ENCODE measurements at places on chromosomes 7 and 10.

GRCh38 chr7:142153400-142153799 lies 41.9 kb downstream of the MGAM2 start:
- H3K4me3 ChIP-seq = no peak overlapping the region
- H3K27me3 ChIP-seq = no peaks in the 10 kb centered on the region
- DNase-seq = peak; percentile 20
- H3K36me3 ChIP-seq = no peaks in the 10 kb centered on the region
- no peaks in the 10 kb centered on the region for H3K4me1 ChIP-seq

- no peak overlapping the region for H3K4me3 ChIP-seq
- H3K4me1 ChIP-seq = no peaks in the 10 kb centered on the region
- H3K27ac ChIP-seq = peak overlapping the region; percentile 40
- DNase-seq = no peak
- no peaks in the 10 kb centered on the region for H3K27me3 ChIP-seq
Observed at GRCh38 chr10:103834436-103835095, 20.8 kb downstream of the SH3PXD2A start.

DNA sequence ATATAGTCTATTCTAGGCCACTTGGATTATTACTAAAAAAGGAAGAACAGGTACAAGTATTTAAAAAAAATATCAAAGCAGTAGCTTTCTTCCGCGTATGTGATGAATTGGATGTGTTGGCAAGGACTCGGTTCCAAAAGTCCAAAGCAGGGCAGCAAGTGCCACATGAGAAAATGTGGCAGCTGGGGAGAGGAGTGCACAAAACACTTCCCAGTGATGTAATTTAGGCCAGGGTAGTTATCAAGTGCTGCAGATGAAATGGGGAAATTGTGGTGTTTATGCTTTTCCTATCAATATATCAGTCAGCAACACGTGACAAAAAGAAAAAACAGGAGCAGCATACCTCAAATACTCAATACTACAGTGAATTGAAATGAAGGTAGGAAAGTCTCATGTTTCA lies 7.0 kb downstream of the RHOBTB1 start:
- DNase-seq = peak; percentile 31
- peaks cover 33% of the 10 kb centered on the region for H3K4me1 ChIP-seq
- peak overlapping the region; percentile 57 for H3K27ac ChIP-seq
- no peaks in the 10 kb centered on the region for H3K27me3 ChIP-seq
- H3K36me3 ChIP-seq = no peaks in the 10 kb centered on the region

DNA sequence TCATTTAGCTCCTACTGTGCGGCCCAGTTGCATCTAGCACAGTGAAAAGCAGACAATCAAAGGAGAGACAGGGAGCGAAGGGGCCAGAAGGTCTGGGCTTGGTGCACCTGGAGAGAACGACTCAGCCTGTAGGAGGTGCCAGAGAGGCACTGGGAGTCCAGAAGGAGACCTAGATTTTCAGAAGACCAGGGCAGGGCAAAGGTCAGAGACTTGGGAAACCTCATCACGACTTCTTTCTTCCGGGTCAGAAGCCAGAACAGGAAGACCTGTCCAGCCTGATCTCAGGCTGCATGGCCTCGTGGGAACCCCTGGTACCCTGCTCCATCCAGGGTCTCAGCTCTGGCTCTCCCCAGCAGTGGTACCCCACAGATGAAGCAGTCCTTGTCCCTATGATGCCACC lies 5.2 kb downstream of the AGAP3 start:
- no peak for DNase-seq
- H3K27me3 ChIP-seq = no peaks in the 10 kb centered on the region
- no peak overlapping the region for H3K27ac ChIP-seq
- H3K4me3 ChIP-seq = no peak overlapping the region
- no peaks in the 10 kb centered on the region for H3K4me1 ChIP-seq
- no peaks in the 10 kb centered on the region for H3K36me3 ChIP-seq

DNA sequence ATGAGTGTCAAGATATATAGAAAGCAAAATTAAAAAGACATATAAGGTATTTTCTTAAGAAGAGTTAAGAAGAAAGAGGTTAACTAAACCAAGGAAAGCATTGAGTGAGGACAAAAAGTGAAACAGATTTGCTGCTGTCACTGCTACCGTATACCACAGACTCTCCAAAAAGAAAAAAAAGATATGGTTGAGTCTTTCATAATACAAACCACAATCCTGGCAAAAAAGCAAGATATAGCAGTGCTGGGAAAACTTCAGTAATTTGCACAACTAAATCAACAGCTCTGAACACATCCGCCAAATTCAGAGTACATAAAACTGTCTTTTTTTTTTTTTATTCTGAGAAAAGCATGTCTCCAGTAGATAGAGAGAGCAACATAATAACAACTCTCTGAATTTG lies 114.7 kb downstream of the ETV1 start:
- H3K4me3 ChIP-seq = no peak overlapping the region
- H3K36me3 ChIP-seq = no peaks in the 10 kb centered on the region
- H3K27me3 ChIP-seq = no peaks in the 10 kb centered on the region
- H3K27ac ChIP-seq = no peak overlapping the region
- DNase-seq = no peak

DNA sequence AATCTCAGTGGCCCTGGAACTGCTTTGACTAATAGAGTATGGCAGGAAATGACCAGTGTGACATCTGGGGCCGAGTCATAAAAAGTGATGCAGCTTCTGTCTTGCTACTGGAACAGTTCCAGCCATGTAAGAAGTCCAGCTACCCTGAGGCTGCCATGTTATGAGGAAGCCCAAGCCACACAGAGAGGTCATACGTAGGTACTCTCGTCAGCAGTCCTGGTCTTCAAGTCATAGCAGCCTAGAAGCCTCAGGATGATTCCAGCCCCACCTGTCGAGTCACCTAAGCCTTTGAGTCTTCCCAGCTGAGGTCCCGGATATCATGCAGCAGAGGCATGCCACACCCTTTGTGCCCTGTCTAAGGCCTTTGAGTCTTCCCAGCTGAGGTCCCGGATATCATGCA lies 92.1 kb downstream of the PPP1R3C start:
- H3K27me3 ChIP-seq = no peaks in the 10 kb centered on the region
- H3K36me3 ChIP-seq = no peaks in the 10 kb centered on the region
- no peak overlapping the region for H3K27ac ChIP-seq
- H3K4me3 ChIP-seq = no peak overlapping the region
- H3K4me1 ChIP-seq = no peaks in the 10 kb centered on the region

- H3K27me3 ChIP-seq = no peaks in the 10 kb centered on the region
- no peak overlapping the region for H3K4me3 ChIP-seq
- H3K27ac ChIP-seq = no peak overlapping the region
- no peaks in the 10 kb centered on the region for H3K4me1 ChIP-seq
- DNase-seq = peak; percentile 56
- H3K36me3 ChIP-seq = peaks cover 21% of the 10 kb centered on the region
Observed at GRCh38 chr7:963236-964078, 9.0 kb upstream of the ADAP1 start.

- H3K4me1 ChIP-seq = no peaks in the 10 kb centered on the region
- H3K36me3 ChIP-seq = no peaks in the 10 kb centered on the region
- H3K27ac ChIP-seq = no peak overlapping the region
- no peak for DNase-seq
Observed at GRCh38 chr7:9945131-9945530, 1028.5 kb upstream of the PHF14 start.

DNA sequence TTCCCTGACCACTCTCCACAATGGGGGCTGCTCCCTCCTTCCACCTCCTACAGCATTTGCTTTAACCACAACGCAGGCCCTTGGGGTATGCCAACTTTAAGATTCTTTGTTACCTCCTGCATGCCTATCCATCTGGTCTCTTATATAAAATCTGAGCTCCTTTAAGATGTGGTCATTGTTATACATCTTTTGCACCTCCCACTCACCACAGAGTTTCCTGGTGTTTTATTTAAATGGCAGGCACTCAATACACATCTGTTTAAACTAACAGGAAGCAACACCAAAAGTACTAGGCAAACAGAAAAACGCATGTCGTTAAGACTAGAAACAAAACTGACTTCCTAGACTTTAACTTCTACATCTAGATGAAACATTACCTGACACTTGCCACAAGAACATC lies 36.3 kb downstream of the SLC25A13 start:
- DNase-seq = no peak
- H3K36me3 ChIP-seq = no peaks in the 10 kb centered on the region
- no peak overlapping the region for H3K4me3 ChIP-seq
- H3K27ac ChIP-seq = no peak overlapping the region
- no peaks in the 10 kb centered on the region for H3K27me3 ChIP-seq

GRCh38 chr7:150514748-150515222 lies at the start of gene GIMAP7:
Gene GIMAP7 (plus strand): TSS chr7:150514872. CDS start chr7:150519975, 5,103 bp downstream.
- H3K4me3 ChIP-seq = no peak within 1 kb of the TSS
- H3K27ac ChIP-seq = peak within 1 kb of the TSS; percentile 5
- H3K36me3 ChIP-seq = no peaks in the 10 kb centered on the region
- no peaks in the 10 kb centered on the region for H3K4me1 ChIP-seq

DNA sequence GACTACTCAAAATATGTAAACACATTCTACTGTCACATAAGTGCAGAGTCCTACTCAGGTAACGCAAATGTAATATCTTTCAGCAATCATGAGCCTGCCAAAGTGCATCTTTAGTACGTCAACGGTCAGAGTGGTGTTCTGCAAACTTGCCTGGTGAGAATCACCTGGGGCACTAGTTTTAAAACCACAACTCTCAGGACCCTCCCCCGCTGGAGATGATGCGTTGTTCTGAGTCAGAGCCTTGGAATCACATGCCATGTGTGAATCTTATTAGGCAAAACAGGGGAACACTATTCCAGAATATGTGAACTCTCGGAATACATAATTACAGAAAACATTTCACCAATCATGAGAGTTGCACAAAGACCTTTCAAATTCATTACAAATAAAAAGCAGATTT lies 115.7 kb downstream of the TPK1 start:
- no peaks in the 10 kb centered on the region for H3K4me1 ChIP-seq
- H3K27me3 ChIP-seq = no peaks in the 10 kb centered on the region
- H3K4me3 ChIP-seq = no peak overlapping the region

- DNase-seq = peak; percentile 67
- H3K27ac ChIP-seq = no peak overlapping the region
- no peaks in the 10 kb centered on the region for H3K4me1 ChIP-seq
- no peaks in the 10 kb centered on the region for H3K27me3 ChIP-seq
Observed at GRCh38 chr10:79153745-79154144, 85.0 kb downstream of the ZMIZ1 start.

GRCh38 chr7:81887098-81888090 lies 117.5 kb upstream of the HGF start:
- no peak overlapping the region for H3K27ac ChIP-seq
- no peaks in the 10 kb centered on the region for H3K4me1 ChIP-seq
- H3K36me3 ChIP-seq = no peaks in the 10 kb centered on the region
- DNase-seq = no peak

GRCh38 chr7:76998285-76998589 lies 33.9 kb downstream of the SPDYE17 start:
- H3K4me3 ChIP-seq = no peak overlapping the region
- H3K4me1 ChIP-seq = no peaks in the 10 kb centered on the region
- no peak for DNase-seq
- H3K27ac ChIP-seq = no peak overlapping the region

GRCh38 chr10:31464552-31464951 lies 145.5 kb downstream of the ZEB1 start:
- no peak overlapping the region for H3K4me3 ChIP-seq
- no peak overlapping the region for H3K27ac ChIP-seq
- H3K36me3 ChIP-seq = no peaks in the 10 kb centered on the region
- no peaks in the 10 kb centered on the region for H3K27me3 ChIP-seq
- no peaks in the 10 kb centered on the region for H3K4me1 ChIP-seq

DNA sequence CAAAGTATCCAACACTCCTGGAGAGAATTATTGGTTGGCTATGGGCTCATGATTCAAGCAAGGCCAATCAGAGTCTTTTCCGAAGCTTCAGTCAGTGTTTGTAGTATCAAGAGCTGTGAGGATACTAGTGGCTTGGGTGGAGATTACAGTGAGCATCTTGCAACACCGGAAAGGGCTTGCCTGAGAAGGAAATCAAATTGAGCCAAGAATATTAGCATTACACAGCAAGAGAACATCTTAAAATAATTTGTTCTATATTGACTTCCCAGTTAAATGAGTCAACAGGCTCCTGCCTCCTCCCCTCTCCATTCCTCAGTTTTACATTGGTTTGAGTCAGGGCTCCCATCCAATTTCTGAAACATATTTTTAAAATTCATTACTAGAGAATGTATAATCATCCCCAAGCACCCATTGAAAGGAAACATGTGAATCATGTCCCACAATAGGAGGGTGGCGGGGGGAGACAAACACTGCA lies 127.4 kb downstream of the ELAPOR2 start:
- no peak overlapping the region for H3K27ac ChIP-seq
- no peaks in the 10 kb centered on the region for H3K36me3 ChIP-seq
- H3K4me3 ChIP-seq = no peak overlapping the region

DNA sequence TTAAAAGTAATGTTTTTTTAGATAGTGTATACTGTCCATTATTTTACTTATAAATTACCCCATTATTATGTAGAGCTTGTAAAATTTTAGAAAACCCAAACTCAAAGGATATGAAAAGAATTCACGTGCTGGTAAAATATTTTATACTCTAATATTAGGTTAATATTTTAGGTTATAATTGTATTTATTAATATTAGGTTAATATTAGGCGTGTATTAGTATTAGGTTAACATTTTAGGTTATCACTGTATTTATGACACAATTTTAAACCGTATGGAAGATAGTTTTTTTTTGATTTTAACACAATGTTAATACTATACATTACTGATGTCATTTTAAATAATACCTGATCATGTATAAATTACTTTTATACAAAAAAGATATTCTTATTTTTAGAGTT lies 48.5 kb downstream of the ARL4A start:
- H3K4me1 ChIP-seq = no peaks in the 10 kb centered on the region
- DNase-seq = no peak
- no peaks in the 10 kb centered on the region for H3K36me3 ChIP-seq
- H3K4me3 ChIP-seq = no peak overlapping the region
- H3K27me3 ChIP-seq = no peaks in the 10 kb centered on the region

DNA sequence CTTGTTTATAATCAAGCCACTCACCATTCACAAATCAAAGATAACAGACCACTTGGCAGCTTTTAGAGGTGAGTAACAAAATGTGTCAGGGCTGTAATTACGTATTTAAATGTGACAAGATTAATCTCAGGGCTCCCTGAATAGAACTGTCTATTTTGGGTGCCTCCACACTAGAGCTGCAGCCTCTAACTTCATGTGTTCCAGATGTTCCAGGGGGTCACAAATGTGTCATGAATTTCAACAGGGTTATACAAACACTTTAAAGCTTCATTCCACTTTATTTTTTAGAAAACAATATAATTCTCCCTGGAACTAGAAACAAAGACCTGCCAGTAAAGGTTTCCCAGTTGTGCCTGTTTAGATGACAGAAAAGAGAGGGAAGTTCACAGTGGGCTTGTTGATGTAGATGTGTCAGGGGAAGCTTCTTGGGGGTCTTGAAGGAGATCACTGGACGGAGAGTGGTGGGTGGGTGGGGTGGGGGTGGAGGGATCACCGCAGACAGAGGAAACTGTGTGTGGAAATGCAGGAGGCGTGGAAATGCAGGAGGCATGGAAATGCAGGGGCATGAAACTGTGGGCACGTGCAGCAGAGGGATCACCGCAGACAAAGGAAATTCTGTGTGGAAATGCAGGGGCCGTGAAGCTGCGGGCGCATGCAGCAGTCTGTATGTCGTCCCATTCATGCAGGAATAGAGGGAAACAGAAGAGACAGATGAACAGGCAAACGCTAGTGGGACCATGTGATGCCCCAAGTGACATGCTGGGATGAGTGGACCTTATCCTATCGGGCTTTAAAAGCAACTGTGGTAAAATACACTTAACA lies 42.0 kb upstream of the TRIL start:
- H3K4me1 ChIP-seq = peaks cover 8% of the 10 kb centered on the region
- DNase-seq = no peak
- no peaks in the 10 kb centered on the region for H3K36me3 ChIP-seq
- H3K4me3 ChIP-seq = no peak overlapping the region
- no peaks in the 10 kb centered on the region for H3K27me3 ChIP-seq
